Esophagus squamous epithelium (tissue), 5 donors: ENCODE measurements at places on chromosomes 1 and 21.

DNA sequence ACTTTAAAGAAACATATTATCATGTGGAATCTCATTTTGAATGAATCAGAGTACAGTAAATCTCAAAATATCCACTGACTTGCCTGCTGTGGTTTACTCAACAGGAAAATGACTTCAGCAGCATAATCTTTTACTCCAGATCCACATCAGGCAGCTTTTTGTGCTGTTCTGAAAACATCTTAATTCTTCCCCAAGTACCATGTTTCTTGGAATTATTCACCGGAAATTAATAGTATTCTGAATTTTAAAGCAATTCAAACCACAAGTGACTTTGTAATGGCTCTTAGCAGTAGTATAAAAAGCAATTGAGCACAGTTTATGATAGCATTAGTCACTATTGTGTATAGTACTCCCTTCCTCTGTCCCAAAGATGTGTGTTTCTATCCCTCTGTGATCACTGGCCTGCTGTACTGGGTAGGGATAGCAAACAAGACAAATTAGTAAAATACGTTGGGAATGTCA lies 64.2 kb upstream of the ERRFI1 start:
- DNase-seq, result no peak

GRCh38 chr1:59020151-59020997 lies 236.5 kb upstream of the JUN start:
- no peak for DNase-seq

GRCh38 chr1:47938520-47938919 lies 58.7 kb downstream of the TRABD2B start:
- no peak for DNase-seq

- no peak for DNase-seq
Measured at GRCh38 chr1:94873520-94874351, 53.2 kb downstream of the CNN3 start.

DNA sequence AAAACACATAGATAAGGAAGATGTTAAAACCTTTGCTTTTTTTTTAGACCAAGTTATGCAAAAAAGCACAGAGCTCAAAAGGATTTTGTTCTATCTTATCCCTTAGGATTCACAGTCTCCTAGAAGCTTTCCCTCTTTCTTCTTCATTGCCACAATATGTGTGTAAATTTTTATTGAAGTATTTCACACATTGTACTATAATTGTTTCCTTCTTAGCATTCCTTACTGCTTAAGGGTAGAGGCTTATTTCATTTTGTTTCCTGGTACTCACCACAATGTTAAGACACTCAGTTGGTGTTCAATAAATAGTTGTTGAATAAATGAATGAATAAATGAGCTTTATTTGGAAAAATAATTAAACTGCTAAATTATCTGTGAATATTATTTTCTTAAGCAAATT lies 29.9 kb upstream of the SLC19A2 start:
- no peak for DNase-seq

DNA sequence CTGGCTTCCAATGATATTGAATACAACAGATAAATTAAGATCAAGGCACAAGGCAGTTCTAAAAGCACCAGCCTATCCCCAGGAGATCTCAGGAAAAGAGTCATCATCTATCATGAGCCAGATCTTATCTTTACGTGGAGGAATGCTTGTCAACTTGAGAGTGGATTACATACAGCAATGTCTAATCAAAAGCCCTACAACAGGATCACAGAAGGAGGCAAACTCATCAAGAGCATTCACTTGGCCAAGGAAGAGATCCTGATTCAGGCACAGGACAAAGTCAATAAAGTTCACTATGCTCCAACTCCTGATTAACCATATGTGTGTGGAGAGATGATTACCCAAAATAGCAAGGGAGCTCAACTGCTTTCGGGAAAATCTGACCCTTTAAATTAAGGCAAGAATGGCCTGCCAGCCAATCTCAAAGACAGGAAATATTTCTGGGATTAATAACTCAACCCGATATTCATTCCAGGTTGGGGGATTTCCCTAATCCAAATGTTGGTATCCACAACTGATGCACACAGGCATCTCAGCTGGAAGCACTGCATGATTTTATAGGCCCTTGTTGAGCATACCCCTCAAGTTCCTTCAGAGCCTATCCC lies 33.7 kb downstream of the TBX15 start:
- no peak for DNase-seq

GRCh38 chr1:185721553-185721952 lies 12.6 kb upstream of the HMCN1 start:
- no peak for DNase-seq
